ENCODE measurements at places on chromosomes 6 and 20.

DNA sequence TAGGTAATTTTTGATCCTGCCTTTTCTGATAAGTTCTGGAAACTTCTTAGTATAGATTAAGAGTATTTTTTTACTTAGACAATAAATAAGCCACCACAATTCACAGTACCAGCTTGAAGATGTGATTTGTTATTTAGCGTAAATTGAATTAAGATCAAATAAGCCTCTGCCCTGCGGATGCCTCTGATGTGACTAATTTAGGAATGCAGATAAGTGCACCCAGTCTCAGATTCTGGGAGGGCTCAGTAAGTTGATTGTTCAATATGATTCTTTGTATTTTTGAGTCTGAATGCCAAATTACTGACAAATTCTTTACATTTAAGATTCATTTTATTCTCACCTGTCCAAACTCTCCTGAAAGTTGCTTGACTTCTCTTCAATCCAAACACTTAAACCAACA is 147.5 kb downstream of the THBS2 start:
- no peak for DNase-seq

GRCh38 chr20:13758884-13759283 is 25.8 kb downstream of the ESF1 start:
- DNase-seq, result no peak

- no peak for DNase-seq
These were observed 29.7 kb upstream of the APCDD1L start for GRCh38 chr20:58544891-58545290.

- DNase-seq, result no peak
These were observed 9.4 kb upstream of the ARFGEF2 start for GRCh38 chr20:48912065-48912464.

- DNase-seq, result no peak
These were observed 35.1 kb downstream of the SNRNP48 start for GRCh38 chr6:7624796-7625710.

DNA sequence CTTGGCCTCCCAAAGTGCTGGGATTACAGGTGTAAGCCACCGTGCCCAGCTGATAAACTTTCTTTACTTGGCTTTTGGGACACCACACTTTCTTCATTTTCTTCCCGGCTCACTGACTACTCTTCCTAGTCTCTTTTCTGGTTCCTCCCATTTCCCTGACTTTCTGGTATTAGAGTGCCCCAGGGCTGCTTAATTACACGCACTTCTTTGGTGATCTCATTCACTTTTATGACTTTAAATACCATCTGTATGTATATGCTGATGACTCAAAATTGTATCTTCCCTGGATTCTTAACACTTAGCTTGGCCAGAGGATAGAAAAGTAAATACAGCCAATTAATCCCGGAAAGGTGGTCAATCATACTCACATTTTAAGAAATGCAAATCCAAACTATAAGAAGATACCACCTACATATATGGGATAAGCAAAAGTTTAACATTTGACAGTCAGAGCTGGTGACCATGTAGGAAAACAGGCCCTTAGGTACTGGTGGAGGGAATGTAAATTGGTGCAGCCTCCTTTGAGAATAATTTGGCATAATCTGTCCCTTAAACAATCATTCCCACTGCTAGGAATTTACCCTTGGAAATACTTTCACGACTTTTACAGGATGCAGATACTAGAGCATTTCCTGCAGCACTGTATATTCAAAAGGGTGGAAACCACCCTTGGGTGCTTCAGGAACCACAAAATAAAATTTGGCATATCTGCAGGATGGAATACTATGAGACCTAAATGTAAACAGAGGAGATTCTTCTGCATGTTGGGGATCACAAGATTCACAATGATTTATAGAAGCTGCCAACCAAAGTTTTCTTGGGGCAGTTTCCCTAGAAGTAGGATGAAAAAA is 9.4 kb upstream of the NANP start:
- DNase-seq, result no peak

DNA sequence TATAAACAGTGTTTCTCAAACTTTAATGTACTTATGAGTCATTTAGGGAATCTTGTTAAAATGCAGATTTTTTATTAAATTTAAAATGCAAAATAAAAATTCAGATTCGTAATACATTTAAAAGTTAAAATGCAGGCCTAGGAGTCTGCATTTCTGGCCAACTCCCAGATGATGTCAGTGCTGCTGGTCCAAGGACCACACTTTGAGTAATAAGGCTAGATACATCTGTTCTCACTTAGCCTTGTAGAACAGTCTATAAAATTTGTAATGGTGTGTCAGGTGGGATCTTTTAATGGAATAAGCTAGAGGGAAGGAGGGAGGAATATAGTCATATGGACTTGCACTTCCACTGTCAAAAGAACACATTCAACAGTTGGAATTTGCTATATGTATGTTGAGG is 295.6 kb upstream of the BMP2 start:
- no peak for DNase-seq

- peak; percentile 71 for DNase-seq
These were observed 86.9 kb downstream of the TBC1D32 start for GRCh38 chr6:121247386-121247785.

DNA sequence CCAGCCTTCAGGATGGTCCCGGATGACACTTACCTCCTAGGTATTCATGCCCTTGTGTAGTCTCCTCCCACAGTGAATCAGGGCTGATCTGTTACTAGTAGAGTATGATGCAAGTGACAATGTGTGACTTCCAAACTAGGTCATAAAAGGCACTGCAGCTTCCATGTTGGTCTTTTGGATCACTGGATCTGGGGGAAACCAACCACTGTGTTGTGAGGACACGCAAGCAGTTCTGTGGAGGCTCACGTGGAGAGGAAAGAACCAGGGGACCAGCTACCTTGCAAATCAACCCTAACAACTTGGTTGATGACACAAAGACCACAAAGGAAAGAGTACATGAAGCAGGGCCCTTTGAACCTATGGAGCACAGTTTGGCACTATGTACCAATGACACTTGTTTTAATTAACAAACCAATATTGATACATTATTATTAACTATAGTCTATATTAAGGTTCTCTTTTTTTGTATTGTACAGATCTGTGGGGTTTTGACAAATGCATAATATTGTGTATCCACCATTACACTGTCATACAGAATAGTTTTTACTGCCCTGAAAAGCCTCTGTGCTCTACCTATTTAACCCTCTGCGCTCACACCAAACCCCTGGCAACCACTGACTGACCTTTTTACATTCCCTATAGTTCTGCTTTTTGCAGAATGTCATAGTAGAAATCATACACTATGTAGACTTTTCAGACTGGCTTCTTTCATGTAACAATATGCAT is 16.3 kb upstream of the SDCBP2 start:
- no peak for DNase-seq
